Right ventricle myocardium superior (tissue), 1 donor: ENCODE measurements at places on chromosomes 11 and 22.
A peak's percentile ranks its signal among the peaks of the same experiment; 100 is the strongest.

- DNase-seq, result no peak
Measured at GRCh38 chr11:77813256-77813655, 7.3 kb downstream of the RSF1 start.

GRCh38 chr11:61120099-61120705, 17.9 kb downstream of the CD5 start:
- DNase-seq, result no peak

GRCh38 chr11:88164320-88164719, 10.9 kb downstream of the RAB38 start:
- DNase-seq, result no peak

GRCh38 chr11:12157241-12157661, 46.9 kb downstream of the MICAL2 start:
- DNase-seq, result no peak

- no peak for DNase-seq
Measured at GRCh38 chr11:14258221-14258935, 100.6 kb downstream of the RRAS2 start.

DNA sequence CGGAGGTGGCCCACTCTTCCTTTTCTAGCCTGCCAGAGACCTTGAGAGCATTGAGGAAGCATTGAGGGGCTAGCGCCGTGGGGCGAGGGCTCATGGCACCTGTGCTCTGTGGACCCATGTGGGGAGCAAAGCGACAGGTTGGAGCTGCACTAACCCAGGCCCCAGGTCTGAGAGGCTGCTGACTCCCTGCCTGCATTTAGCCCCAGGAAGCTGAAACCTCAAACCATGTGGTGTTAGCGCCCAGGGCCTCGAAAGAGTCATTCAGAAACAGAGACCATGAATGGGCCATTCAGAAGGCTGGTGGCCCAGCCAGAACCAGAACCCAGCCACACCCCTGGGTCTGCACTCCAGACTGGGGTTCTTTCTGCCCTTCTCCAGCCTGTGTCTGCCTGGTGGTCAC, 88.6 kb downstream of the BCR start:
- DNase-seq, result no peak

- no peak for DNase-seq
Measured at GRCh38 chr11:109300211-109300610, 121.8 kb upstream of the C11orf87 start.

- no peak for DNase-seq
Measured at GRCh38 chr22:20258584-20259326, 9.4 kb downstream of the RTN4R start.

- DNase-seq, result peak; percentile 27
Measured at GRCh38 chr22:41681616-41682015, 7.1 kb downstream of the SNU13 start.

DNA sequence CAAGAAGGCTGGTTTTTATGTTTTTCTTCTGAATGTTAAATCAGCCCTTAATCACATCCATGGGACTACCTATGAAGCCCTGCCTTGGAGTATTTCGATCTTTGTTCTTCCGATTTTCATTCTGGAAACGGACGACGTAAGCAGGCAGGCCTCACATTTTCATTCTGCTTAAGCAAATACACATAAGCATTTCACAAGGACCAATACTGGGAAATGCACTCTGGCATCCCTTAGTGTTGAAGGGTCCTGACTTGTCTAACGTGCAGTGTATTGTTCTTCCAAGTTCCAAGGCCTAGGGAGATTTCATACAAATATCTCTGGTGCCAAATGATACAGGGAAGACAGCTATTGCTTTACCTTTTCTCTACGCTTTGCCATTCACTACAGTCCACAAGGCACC, 143.8 kb downstream of the LARGE1 start:
- no peak for DNase-seq

GRCh38 chr11:100752371-100753171, 65.5 kb downstream of the ARHGAP42 start:
- no peak for DNase-seq

DNA sequence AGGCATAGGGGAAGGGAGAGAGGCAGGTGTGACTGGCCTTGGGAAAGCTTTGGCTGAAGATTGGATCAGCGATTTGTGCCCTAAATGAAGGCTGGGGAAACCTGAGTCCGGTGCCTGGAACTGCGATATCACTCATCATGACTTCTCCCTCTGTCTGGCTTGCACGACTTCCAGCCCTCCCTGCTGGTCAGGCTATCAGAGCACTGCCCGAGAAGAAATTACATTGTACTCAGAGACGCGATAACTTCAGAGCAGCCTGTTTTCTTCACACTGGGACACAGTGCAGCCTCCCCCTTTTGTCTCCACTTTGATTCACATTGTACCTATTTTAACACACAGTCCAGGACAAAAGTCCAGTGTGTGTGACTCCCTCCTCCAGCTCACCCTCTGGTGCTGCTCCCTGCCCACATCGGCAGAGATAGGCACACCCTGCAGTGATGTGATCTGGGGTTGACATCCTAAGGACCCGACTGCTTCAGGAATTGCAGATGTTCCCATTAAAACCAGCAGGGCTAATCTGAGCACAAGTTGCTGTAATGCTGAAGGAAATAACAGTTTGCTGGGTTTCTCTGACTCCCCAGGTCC, 62.1 kb upstream of the CADM1 start:
- no peak for DNase-seq

DNA sequence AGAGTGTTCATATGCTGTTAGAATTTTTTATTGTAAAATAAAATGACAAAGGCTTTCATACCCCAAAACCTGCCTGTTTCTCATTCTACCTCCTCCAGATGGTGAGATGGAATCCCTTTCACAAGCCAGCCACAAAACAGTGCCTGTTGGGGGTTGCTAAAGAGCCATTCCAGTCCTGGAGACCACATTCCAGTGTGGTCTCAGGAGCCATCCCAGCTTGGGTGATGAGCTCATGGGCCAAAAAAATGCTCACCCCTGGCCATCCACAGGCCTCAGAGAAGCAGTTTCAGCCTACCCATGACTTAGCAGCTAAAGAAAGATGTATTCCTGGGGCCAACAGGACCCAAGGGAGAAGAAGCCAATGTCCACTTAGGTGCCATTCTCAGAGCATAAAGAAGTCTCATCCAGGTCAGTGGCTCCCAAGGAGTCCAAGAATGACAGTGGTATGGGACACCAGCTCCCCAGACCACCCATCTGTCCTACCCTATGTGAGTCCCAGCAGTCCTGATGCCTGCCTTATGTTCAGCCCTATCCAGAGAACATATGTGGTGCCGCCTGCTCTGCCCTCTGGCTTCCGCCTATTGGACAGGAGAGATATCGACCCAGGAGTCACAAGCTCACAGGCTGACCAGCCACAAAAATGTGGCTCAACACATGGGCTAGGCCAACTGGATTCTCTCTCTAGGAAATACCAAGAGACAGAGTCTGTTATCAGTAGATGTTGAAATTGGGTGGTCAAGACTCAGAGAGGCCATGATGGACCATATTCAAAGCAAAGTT, 26.4 kb downstream of the C11orf91 start:
- DNase-seq, result no peak

DNA sequence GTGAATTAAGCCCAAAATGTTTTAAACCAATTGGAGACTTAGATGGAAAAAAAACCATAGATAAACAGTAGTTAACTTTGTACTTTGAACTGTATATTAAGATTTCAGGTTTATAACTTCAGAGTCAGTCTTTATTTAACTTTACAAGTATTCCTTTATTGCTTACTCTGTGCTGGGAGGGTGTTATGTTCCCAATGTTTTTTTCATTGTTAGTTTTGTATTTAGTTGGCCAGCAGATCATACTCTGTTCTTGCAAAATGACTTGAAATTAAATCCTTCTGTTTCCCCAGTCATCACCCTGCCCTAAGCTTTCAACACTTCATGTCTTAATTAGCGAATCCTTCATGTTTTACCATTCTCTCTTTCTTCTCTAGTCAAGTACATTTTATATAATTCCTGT, 25.3 kb downstream of the SIK2 start:
- no peak for DNase-seq

DNA sequence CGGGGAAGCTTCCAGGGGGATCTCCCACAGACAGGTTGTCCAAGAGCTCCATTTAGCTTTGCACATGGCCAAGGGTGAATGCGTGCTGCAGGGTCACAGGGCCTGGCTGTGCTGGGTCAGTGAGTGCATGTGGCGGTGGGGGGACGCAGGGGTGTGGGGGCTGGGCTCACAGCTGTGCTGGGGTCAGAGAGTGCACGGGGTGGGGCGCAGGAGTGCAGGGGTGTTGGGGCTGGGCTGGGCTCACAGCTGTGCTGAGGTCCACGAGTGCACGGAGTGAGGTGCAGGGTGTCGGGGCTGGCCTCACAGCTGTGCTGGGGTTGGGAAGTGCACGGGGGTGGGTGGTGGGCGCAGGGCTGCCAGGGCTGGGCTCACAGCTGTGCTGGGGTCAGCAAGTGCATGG, 557.7 kb downstream of the BRD1 start:
- DNase-seq, result no peak

GRCh38 chr11:87114093-87114492, 76.4 kb downstream of the TMEM135 start:
- DNase-seq, result no peak

DNA sequence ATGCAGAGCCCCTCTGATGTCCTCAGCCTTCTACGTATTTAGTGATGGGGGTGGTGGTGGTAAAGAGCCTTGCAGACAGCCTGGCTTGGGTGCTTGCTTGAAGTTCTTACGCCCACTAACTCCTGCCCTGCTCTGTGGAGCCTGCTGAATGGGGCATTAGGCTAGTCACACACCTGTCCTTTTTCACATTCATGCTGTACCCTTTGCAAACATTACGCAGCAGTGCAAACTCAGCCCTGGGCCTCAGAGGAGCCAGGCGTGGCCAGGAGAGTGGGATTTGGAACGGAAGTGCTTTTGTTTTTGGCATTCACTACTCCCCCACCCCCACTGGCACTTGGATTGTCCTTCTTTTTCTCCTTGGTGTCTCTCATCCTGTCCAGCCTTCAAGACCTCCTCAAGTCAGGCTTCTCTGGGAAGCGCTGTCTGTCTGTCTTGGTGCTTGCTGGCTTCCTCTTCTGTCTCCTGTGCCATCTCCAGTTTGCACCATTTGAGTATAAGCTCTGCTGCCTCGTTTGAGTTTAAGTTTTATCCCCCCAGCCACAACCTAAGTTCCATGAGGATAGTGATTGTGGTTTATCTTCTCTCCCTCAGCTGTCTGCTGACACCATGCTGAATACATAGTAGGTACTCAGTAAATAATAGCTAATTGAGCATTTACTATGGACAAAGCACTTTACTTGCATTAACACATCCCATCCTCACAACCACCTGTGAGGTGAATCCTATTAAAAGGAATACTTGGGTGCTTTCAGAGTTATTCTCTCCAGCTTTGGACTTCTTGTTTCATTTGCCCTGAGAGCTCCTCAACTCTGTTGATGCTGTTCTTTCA, 26.7 kb downstream of the ZBTB16 start:
- peak; percentile 53 for DNase-seq

DNA sequence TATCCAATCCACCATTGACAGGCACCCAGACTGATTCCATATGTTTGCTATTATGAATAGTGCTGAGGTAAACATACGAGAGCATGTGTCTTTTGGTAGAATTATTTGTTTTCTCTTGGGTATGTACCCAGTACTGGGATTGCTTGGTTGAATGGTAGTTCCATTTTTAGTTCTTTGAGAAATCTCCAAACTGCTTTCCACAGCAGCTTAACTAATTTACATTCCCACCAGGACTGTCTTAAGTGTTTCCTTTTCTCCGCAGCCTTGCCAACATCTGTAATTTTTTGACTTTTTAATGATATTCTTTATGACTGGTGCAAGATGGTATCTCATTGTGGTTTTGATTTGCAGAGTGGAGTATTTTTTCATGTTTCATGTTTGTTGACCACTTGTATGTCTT, 8.3 kb downstream of the FDX1 start:
- no peak for DNase-seq

GRCh38 chr11:115792903-115793302, 288.7 kb upstream of the CADM1 start:
- DNase-seq, result no peak

DNA sequence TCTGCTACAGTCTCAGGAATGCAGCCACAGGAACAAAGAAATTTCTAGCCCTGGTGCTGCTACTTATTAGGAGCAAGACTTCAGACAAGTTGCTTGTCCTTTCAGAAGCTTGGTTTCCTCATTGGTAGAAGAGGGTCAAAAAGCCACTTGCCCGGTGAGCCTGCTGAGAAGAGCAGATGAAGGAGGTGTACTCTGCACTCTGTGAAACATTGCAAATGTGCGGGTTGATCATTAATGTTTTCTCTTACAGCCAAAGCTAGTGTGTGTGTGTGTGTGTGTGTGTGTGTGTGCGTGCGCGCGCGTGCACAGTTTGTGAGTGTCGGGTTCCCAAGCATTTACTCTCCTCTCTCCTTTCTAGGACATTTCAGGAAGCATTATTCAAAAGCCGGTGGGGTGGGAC, 86.3 kb upstream of the NNMT start:
- DNase-seq, result no peak

DNA sequence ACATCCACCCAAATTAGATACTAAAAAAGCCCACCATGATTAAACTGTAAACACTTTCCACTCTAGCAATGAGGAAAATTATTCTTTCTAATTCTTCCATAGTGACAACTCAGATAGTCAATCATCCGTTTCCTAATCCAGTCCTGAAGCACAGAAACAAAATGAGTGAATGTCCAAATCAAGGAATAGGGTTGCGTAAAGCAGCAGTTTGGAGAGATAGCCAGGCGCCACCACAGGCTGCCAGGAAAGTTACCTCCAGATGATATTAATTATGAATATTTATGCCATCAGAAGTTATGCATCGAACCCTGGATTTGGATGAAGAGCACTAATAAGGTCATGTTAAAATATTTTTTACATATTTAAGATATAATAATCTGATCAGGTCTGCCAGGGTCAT, 63.2 kb downstream of the ETS1 start:
- DNase-seq, result no peak

DNA sequence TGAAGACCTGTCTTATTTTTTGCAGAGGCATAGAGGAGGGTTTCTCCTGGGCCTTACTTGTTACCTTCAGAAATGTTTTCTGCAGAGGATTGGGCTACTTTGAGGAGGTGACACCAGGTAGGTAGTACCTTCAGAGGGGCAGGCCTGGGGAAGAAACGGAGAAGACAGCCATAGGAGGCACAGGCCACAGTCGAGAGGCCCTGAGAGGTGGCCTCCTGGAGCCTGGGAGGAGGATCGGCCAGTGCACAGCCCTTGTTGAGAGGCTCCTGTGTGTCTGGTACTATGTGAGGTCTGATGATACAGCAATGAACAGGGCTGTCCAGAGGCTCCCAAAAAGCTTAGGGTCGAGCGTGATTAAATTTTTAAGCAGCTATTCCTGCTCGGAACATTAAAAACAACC, 11.5 kb downstream of the GTPBP1 start:
- no peak for DNase-seq

- DNase-seq, result no peak
Measured at GRCh38 chr11:126145954-126146353, 65.5 kb downstream of the RPUSD4 start.

DNA sequence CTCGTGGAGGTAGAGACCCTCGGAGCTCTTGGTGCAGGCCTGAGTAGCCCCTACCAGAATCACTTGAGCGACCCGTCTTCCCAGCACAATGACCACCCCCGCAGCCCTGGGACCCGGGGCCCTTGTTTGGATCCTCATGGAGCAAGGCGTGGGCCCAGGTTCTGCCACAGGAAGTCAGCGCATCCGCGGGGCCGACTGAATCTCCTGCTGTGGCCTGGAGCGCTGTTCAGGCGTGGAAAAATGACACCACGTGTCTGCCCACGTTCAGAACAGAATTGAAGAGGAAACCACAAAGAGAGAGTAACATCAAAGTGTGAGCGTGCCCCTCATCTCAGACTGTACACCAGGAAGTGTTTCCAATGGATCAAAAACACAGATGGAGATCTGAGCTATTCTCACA, 1479.2 kb downstream of the TBC1D22A start:
- DNase-seq, result no peak

- DNase-seq, result no peak
Measured at GRCh38 chr22:24583221-24584165, 9.4 kb downstream of the LRRC75B start.

- DNase-seq, result no peak
Measured at GRCh38 chr11:3146612-3147256, 18.4 kb downstream of the OSBPL5 start.
